Right lobe of liver (tissue), 6 donors: ENCODE measurements at places on chromosomes 7 and 10.

- DNase-seq: no peak
These were observed 184.1 kb downstream of the DOCK4 start for GRCh38 chr7:112022128-112022527.

GRCh38 chr10:128221807-128222206 lies 95.6 kb upstream of the MKI67 start:
- DNase-seq: no peak

DNA sequence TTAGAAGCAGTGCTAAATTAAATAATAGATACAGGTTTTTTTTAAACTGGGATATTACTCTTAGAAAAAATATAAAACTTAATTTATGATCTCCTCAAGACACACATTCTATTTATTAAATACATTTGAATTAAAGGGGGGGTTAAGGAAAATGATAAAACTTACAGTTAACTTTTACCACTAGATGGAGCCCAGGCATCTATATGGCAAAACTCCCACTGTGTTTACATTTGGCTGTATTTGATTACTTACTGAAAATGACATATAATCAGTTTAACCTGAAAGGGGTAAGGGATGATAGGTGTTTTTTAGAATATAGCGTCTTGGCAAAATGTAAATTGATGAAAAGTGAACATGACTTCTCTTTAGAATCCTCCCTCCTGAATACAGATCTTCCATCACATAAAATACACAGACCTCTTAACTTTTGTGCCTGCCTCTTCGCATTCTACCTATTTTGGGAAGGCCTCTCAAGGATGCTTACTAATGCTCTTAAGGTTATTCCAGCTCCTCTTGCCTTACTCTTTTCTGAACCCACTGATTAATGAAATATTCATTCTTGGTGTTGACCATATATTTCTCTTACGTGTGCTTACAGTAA lies 235.7 kb downstream of the AGMO start:
- DNase-seq: no peak

GRCh38 chr7:34315032-34315431 lies 343.0 kb upstream of the NPSR1 start:
- no peak for DNase-seq

- no peak for DNase-seq
These were observed 17.9 kb upstream of the TMEM225B start for GRCh38 chr7:99579956-99580777.
